GM12865 (cell line): ENCODE measurements at places on chromosomes 4 and X.
A peak's percentile ranks its signal among the peaks of the same experiment; 100 is the strongest.

DNA sequence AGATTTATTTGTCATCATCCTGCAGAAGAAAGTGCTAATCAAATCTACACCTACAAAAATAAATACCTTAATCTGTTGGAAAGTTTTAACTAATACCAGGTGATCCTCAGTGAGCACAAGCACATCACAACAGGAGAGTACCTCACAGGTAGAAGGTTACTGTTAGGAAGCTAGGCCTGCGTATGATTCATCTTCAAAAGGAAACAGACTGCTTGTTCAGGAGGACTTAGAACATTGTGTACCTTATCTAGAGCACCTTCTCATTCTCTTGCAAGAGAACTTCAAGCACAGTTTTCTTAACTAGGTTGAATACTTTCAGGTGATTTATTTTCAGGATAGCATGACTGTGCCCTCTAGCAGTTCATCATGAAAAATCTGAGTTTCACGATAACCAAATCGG, 54.2 kb downstream of the MND1 start:
- no peak for DNase-seq

- peak; percentile 15 for DNase-seq
Observed at GRCh38 chrX:143648705-143649104, 12.8 kb upstream of the SLITRK4 start.

DNA sequence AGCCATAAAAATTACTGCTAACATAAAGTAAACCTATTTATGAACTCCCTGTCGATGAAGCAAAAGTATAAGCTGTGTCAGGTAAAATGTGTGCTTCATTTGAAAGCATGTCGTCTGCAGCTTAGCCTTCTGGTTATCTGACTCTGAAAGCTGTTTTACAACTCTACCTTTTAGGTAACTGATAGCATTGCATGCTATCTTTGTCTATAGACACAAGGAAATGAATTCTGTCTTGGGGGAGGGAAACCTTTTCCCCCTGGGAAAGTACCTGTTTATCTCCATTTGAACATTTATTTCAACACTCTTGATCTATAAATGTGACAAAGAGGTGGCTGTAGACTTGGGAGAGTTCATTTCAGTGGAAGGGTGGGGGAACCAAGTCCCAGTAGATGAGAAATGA, 51.4 kb downstream of the RAB40A start:
- no peak for DNase-seq

GRCh38 chr4:85928775-85929591, 430.9 kb downstream of the MAPK10 start:
- DNase-seq, result peak; percentile 9

DNA sequence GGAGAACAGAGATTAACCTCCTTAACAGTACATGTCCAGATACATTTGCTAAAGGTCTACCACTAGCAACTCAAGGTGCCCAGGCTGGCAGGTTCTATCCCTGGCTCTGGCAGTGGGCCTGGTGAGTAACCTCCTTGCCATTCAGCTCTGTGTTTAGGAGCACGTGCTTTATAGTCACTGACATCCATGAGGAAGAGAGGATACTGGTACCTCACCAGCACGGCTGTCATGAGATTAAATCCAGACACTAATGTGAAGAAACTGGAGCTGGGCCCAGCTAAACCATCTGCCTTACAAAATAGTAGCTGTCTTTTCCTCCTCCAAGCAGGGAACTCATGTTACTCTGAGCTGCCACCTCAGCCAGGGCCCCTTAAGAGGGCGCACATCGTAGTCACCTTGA, 45.3 kb downstream of the GPRASP3 start:
- DNase-seq, result no peak

- DNase-seq, result no peak
Observed at GRCh38 chr4:38952017-38952416, 80.2 kb downstream of the TMEM156 start.

DNA sequence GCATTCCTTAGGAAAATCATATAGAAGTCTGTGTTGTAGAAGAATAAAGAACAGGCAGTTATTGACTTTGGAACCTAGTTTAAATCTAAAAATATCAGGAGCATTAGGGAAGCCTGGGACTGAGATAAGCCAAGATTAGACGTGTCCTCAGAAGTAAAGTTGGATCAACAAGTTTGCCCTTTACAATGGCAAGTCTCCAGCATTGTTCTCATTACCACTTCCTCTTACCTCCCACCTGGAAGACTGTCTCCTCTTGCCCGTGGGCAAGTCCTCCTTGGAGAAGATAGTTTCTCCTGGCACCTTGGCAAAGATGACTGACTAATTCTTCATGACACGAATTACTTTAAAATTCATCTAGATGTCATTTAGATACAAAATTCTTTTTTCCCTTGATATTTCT, 37.8 kb downstream of the CNKSR2 start:
- no peak for DNase-seq
